ENCODE measurements at places on chromosomes 2 and 18. TPM values are rescaled to one million over a fixed set of nuclear protein-coding genes. Genes with fewer than 3 reads are reported as not detected.

The NLRC4 gene
- total RNA-seq = 1.4 TPM

The DNAJC10 gene
- total RNA-seq = 142 TPM

The TRIP12 gene
- total RNA-seq = 179 TPM

The NYAP2 gene
- total RNA-seq = 12.6 TPM

The TRIM54 gene
- 0.17 TPM for total RNA-seq

The MYL12A gene
- total RNA-seq = 199 TPM

The PNPT1 gene
- total RNA-seq = 24.7 TPM

The RESP18 gene
- 1.1 TPM for total RNA-seq

The SERPINE2 gene
- 90.0 TPM for total RNA-seq

The ECEL1 gene
- total RNA-seq = 25.2 TPM

The EFEMP1 gene
- 197 TPM for total RNA-seq

The PPIL3 gene
- 43.9 TPM for total RNA-seq

The OXER1 gene
- 0.50 TPM for total RNA-seq

The NPC1 gene
- total RNA-seq = 29.0 TPM

The ALLC gene
- 2.3 TPM for total RNA-seq

The UGT1A3 gene
- not detected for total RNA-seq

The METTL4 gene
- 8.8 TPM for total RNA-seq

The SMPD4 gene
- 14.4 TPM for total RNA-seq

The DNAJB2 gene
- 101 TPM for total RNA-seq

The SLC9A4 gene
- total RNA-seq = 0.06 TPM

The TAF4B gene
- total RNA-seq = 3.3 TPM

The NETO1 gene
- total RNA-seq = 37.1 TPM

The CXCR1 gene
- not detected for total RNA-seq

The SMAD2 gene
- total RNA-seq = 183 TPM

The LRRC30 gene
- total RNA-seq = not detected

The UGT1A4 gene
- total RNA-seq = not detected

The C2orf81 gene
- total RNA-seq = 4.7 TPM

The ANKAR gene
- total RNA-seq = 41.7 TPM
